WTC11 (cell line): ENCODE measurements at places on chromosomes 6 and 20. TPM values are rescaled to one million over a fixed set of nuclear protein-coding genes. Genes with fewer than 3 reads are reported as not detected.

GRCh38 chr20:32780278-32780677, 18.1 kb downstream of the DNMT3B start:
- no peak for DNase-seq

DNA sequence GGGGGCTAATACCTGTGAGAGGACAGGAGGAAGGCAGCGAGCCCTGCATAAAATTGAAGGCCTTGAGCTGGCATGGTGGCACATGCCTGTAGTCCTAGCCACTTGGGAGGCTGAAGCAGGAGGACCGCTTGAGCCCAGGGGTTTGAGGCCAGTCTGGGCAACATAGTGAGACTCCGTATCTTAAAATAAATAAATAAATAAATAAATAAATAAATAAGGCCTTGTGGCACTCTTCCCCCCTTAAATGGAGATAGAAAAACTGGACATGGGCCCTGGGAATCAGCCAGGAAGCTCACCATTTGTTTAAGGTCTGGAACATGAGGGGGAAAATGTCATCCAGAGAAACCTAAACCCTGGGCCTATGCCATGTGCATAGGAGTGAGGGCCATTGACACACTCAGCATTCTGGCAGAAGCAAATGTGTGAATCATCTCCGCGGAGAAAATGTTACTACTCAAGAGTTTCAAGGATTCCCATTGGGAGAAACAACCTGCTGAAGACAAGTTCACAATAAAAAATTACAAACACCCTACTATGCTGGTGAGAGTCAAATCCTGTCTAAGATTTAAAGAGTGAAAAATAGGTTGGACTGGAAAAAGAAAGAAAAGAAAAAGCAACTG, 51.9 kb upstream of the UBR2 start:
- DNase-seq: no peak

Gene ANKEF1
- total RNA-seq: 7.1 to 10.3 TPM (median 10.3 TPM) in 3 replicates

GRCh38 chr20:53834062-53834442, 236.3 kb downstream of the BCAS1 start:
- DNase-seq: no peak

Gene UNC5CL
- total RNA-seq: 3.3 to 4.5 TPM (median 3.6 TPM) in 3 replicates

DNA sequence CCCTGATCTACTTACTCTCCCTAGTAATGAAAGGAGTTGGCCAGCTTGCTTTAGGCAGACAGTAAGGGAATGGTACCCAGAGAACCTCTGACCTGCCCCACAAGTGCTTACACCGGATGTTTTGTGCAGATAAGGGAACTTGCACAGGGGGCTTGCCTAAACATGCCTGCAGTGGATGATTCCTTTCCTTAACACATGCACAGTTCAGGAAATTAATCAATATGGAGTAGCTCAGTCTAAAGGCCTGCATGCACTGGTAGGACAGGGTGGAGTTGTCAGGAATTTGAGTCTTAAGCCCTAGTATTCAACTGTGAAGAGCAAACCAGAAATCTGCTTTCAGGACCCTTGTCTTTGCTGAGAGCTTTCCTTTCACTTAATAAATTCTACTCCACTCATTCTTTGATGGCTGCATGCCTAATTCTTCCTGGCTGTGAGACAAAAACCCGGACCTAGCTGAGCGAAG, 3.9 kb upstream of the TRIM38 start:
- no peak for DNase-seq

Gene ZNF391
- total RNA-seq: 9.4 to 11.5 TPM (median 11.3 TPM) in 3 replicates

- DNase-seq: no peak
Observed at GRCh38 chr6:61586934-61587537, 699.0 kb downstream of the KHDRBS2 start.

DNA sequence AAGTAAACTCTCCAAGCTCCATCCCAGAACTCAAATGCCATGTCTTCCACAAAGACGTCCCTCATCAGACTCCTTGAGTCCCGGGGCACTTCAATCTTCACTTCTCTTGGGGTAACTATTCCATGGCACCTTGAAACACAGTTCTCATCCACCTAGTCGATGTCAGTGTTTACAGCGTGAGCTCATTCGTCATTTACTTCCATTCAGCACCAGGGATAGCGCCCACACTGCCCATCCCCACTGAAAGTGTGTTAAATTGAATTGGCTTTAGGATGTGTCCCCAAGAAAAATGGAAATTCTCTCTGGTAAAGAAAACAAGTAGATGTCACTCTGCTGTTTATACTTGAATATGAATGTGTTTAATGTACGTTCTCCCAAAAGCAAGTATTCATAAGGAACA, 31.3 kb downstream of the KCNK15 start:
- peak; percentile 69 for DNase-seq

- DNase-seq: no peak
Observed at GRCh38 chr6:235763-236360, 56.4 kb upstream of the DUSP22 start.

Gene SGK2
- total RNA-seq: 0.74 to 1.2 TPM (median 0.99 TPM) in 3 replicates

GRCh38 chr6:25217302-25217701, 61.9 kb upstream of the CARMIL1 start:
- DNase-seq: no peak

GRCh38 chr6:93398723-93399122, 20.6 kb downstream of the EPHA7 start:
- DNase-seq: no peak

DNA sequence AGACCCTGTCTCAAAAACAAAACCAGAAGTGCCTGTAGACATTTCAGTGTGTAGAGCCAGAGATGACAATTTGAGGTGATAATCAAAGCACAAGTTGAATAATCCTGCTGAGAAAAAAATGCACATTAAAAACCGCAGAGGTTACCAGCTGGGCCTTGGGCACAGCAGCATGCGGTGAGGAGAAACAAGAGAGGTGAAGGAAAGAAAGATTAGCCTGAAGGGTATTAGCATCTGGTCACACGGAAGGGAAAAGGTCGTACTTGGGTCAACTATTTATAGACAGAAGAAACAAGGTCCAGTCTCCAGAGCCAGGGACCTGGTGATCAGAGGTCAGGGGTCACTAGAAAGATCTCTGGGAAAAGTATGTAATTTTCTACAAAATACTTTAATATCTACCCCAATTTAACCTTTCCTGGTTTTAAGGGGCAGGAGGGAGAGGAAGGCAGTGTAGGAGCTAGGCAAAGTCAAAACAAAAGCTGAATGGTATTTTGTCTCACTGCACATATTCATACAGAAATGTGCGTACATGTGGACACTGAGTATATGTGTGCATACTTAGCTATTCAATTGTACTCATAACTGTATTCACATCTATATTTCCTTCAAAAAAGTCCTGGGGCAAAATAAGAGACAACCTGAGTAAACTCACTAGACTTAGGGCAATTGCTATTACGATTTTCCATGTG, 10.1 kb downstream of the MAP7 start:
- no peak for DNase-seq

Gene MATN4
- total RNA-seq: 1.9 to 2.5 TPM (median 2.2 TPM) in 3 replicates

GRCh38 chr6:46042355-46042999, 26.8 kb upstream of the CLIC5 start:
- DNase-seq: peak; percentile 21

DNA sequence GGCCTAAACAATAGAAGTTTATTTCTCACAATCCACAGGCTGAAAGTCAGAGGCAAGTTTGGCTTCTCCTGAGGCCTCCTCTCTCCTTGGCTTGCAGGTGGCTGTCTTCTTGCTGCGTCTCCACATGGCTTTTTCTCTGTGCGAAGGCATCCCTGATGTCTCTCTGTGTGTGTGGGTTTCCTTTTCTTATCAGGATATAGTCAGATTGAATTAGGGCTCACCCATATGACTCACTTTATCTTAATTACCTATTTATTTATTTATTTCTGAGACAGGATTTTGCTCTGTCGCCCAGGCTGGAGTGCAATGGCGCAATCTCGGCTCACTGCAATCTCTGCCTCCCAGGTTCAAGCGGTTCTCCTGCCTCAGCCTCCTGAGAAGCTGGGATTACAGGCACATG, 30.7 kb downstream of the LINC00237 start:
- DNase-seq: no peak

Gene TRIM15
- 0.32 to 0.53 TPM (median 0.35 TPM) in 3 replicates for total RNA-seq

Gene AVP
- total RNA-seq: 0.32 to 0.50 TPM (median 0.34 TPM) in 3 replicates

Gene OR2H1
- not detected in 3 replicates for total RNA-seq

- DNase-seq: no peak
Observed at GRCh38 chr6:16412171-16412570, 173.8 kb downstream of the GMPR start.

- DNase-seq: peak; percentile 27
Observed at GRCh38 chr6:40713002-40713719, 126.0 kb upstream of the LRFN2 start.

Gene COL19A1
- total RNA-seq: not detected in 3 replicates

DNA sequence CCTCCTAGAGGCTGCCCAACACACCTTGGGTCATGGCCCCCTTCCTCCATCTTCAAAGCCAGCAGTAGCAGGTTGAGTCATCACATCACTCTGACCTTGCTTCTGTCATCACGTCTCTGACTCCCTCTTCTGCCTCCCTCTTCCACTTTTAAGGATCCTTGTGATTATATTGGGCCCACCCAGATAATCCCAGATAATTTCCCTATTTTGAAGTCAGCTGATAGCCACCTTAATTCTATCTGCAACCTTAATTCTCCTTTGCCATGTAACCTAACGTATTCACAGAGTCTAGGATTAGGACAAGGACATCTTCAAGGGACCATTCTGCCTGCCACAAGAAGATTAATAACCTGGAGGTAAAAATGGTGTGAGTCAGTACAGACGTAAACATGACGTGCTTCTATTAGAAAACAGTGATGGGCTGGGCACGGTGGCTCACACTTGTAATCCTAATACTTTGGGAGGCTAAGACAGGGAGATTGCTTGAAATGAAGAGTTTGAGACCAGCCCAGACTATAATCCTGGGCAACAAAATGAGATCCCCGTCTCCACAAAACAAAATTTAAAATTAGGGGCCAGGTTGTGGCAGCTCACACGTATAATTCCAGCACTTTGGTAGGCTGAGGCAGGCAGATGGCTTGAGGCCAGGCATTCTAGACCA, 3.3 kb downstream of the ZSWIM3 start:
- DNase-seq: no peak

DNA sequence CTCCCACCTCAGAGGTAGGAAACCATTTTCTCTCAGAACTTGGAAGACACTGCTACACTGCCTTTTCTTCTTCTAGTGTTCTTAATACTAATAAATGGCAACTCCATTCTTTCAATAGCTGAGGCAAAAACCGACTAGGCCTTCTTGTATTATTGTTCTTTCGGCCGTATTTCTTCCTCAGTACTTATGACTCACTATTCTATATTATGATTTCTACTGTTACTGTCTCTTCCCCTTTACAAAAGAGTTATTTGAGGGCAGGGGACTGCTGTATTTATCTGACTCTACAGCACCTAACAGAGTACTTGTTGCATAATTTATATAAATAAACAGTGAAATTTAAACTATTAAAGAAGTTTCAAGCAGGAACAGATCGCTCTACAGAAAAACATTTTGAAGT, 3.1 kb downstream of the DNAAF9 start:
- no peak for DNase-seq

- DNase-seq: peak; percentile 78
Observed at GRCh38 chr6:106974336-106974998, at the start of gene CD24. CD24 (minus strand) TSS chr6:106974729; CDS start chr6:106974646, 83 bp downstream.

DNA sequence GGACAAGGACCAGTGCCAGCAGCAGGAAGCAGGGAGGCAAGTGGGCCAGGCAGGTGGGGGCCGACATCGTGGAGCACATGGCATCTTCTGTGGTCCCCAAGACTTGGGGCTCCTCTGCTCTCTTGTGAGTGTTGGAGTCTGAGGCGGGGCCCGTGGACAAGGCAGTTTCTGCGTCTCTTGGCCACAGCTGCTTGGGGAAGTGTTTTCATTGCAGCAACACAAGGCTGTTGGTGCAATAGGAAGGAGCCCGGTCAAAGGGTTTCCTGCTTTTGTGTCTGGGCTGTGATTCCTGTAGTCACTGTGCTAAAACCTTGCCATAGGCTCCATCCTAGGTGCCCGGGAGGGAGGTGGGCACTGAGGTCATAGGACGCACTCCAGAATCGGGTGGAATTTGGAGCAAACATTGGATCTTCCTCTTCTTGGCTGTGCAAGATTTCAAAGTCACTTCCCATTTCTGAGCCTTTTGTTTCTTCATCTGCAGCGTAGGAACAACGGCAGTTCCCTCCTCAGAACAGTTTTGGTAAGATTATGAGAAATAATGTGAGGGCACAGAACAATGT, at the start of gene SIRPB2:
TSS of gene SIRPB2 (minus strand) at position 140 of the 560 bp plus-strand sequence. CDS start at position 79, 61 bp downstream.
- DNase-seq: no peak

DNA sequence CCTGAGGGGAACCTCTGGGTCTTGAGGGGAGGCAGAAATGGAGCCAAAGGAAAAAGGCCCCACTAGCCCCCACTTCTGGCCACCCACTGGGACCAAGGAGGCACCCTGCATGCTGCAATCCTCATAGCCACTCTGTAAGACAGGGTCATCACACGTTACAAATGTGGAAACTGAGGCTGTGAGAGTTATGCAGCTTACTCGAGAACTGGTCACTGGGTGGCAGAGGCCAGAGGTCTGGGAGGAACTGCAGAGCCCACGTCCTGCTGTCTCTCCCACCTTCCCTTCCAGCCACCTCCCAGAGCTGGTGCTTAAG, 18.1 kb downstream of the LEMD2 start:
- DNase-seq: no peak

DNA sequence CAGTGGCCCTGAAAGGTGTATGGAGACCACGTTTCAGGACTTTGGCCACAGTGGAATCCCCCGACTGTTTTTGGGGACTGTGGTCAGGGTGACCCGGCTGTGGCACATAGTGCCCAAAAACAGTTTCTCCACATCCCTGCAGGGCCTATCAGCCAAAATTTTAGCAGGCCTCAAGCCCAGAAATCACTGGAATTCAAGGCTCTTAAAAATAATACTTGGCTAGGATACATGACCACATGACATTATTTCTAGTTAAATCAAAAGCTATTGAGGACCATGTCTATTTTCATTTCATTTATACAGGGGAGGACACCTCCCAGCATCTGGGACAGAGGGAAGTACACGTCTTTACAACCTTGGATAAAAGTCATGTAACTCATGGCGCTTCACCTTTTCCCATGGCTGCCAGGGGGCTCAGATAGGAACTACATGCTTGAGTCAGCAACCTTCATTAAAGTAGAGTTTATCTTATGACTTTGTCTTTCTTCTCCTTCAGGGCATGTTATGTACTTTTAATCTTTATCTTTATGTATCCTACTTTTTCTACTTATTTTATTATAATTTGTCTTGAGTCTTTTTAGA, 70.8 kb upstream of the CD93 start:
- DNase-seq: no peak

DNA sequence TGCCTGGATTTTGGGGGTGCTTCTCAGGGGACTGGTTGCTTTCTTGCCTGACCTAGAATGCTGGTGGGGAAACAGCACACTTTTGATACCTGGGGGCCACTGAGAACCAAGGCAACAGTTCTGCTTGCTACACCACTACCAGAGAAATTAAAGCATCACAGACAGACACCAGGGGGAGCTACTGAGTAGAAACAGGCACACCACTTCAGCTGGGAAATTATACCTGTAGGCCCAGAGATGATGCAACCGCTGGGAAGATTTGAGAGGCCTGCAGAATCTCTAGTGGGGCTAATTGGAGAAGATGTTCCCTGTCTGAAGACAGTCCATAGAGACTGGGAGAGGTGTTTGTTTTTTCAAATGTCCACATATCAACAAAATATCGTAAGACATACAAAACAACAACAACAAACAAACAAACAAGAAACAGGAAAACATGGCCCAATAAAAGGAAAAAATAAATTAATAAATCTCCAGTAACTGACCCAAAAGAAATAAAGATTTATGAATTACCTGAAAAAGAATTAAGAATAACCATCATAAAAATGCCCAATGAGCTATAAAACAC, 129.4 kb upstream of the RIN2 start:
- peak; percentile 75 for DNase-seq

- DNase-seq: no peak
Observed at GRCh38 chr6:12065321-12066140, 53.4 kb downstream of the HIVEP1 start.
